GM12891 (cell line): ENCODE measurements at places on chromosomes 1 and 21.

- DNase-seq: no peak
Measured at GRCh38 chr1:95245029-95245428, 11.0 kb downstream of the RWDD3 start.

DNA sequence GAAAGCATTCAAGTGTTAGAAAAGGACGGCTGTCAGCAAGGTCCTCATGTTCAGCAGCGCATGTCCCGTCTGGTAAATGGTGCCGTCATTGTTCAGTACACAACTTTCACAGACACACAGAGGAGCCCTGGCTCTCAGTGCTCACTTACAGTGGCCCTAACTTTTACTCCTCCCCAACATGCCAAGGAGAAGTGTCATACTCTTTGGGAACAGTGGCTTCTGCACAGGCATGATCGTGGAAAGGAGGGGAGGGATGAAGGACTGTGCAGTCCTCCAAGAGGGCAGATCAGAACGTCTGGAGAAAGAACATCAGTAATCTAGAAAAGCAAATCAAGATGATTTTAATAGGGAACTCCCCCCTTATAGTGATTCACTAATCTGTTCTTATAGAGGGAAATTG lies 3.8 kb upstream of the GRHL3 start:
- no peak for DNase-seq

GRCh38 chr1:64038119-64038518 lies 165.3 kb upstream of the UBE2U start:
- no peak for DNase-seq

DNA sequence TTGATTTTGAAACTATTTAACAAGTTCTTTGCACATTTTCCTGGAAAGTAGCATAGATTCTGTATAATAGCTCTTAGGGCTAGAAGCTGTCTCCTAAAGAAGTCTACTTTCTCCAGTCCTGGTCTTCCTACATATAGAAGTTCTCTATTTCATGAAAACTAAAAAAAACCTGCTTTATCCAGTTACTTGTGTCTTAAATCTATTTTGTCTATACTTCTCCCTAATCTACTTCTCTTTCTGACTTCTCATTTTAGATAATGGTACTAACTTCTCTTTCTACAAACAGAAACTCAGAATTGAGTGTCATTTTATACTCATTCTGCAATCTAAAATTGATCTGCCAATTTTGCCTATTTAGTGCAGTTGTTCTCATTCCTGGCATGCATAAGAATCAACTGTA lies 28.7 kb downstream of the PDE4B start:
- DNase-seq: no peak

- DNase-seq: no peak
Measured at GRCh38 chr21:38220270-38220737, 36.5 kb upstream of the KCNJ15 start.

GRCh38 chr1:27388337-27389005 lies 4.0 kb upstream of the GPR3 start:
- DNase-seq: no peak

- DNase-seq: no peak
Measured at GRCh38 chr1:23908453-23909341, 4.5 kb downstream of the CNR2 start.

GRCh38 chr1:24186993-24187790 lies at the start of gene IFNLR1:
IFNLR1 (minus strand) TSS chr1:24187289; CDS start chr1:24187248, 41 bp downstream.
- peak; percentile 84 for DNase-seq

DNA sequence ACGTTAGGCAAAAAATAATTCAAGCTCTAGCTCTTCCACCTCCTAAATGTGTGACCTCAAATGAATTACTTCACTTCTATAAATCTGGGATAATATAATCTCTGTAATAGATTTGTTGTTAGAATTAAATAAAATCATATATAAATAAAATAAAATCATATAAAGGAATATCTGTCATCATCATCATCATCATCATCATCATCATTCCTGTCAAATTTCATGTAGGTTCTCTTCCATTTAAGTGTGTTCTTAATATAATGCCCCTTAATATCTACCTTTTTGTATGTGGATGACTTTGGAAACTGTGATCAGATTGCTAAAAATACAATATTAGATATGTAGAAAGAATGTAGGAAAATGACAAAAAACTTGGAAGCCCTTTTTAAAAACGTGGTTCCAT lies 621.0 kb downstream of the ADGRL2 start:
- no peak for DNase-seq

DNA sequence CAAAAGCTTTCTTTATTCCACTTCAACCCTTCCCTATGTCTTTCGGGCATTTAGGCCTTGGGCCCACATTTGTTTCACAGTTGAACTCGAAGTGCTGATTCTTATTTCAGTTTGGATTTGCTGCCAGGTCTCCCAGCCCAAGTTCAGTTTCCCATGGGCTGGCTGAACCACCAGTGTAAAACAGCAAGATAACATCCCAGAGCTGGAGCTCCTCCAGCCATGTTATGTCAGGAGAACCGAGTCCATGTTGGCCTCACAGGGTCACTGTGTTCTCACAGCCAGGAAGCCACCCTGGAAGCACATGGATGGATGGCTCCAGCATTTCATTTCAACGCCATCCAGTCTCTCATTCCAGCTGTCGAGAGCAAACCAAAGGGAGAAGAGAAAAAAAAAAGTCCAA lies 45.2 kb upstream of the RXRG start:
- DNase-seq: no peak

- no peak for DNase-seq
Measured at GRCh38 chr1:100613817-100614559, 76.0 kb downstream of the GPR88 start.

GRCh38 chr1:66503841-66504470 lies 30.0 kb upstream of the SGIP1 start:
- no peak for DNase-seq

DNA sequence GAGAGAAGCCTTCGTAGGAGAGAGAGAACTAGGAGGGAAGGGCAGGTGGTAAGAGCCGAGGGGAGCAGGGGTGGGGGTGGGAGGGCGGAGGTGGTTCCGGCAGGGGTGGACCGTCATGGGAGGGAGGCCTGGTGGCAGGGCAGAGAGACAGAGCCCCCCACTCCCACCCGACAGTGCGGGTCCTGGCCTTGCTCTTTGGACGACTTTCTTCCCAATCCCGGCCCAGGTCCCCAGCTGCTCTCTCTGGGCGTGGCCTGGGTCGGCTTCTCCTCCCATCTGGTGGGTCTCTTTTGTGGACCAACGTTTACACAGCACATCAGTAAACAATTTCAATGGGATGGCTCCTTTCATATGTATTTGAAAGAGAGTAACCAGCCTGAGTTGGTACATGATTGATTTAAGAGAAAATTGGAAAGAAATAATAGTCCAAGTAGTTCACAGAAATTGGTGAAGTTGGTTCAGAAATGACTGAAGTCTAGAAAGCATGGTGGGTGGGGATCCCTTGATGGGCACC lies 56.9 kb downstream of the LDLRAD2 start:
- no peak for DNase-seq

- no peak for DNase-seq
Measured at GRCh38 chr1:44640200-44640853, 34.0 kb downstream of the TMEM53 start.

- no peak for DNase-seq
Measured at GRCh38 chr1:224489534-224490365, 55.2 kb upstream of the WDR26 start.

DNA sequence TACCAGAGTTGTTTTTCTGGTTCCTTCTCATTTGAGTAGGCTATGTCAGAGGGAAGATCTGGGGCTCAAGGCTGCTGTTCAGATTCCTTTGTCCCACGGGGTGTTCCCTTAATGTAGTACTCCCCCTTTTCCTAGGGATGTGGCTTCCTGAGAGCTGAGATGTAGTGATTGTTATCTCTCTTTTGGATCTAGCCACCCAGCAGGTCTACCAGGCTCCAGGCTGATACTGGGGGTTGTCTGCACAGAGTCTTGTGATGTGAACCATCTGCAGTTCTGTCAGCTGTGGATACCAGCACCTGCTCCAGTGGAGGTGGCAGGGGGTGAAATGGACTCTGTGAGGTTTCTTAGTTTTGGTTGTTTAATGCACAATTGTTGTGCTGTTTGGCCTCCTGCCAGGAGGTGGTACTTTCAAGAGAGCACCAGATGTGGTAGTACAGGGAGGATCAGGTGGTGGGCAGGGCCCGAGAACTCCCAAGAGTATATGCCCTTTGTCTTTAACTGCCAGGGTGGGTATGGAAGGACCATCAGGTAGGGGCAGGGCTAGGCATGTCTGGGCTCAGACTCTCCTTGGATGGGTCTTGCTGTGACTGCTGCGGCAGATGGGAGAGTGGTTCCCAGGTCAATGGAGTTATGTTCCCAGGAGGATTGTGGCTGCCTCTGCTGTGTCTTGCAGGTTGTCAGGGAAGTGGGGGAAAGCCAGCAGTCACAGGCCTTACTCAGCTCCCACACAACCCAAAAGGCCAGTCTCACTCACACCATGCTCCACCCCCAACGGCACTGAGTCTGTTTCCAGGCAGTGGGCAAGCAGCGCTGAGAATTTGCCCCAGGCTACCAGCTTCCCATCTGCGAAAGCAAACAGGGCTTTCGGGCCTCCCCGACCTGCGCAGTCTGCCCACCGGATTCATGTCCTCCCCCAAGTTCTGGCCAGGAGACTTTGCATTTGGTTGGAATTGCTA lies 64.2 kb downstream of the SERINC2 start:
- no peak for DNase-seq

GRCh38 chr1:241096982-241097381 lies 260.0 kb downstream of the RGS7 start:
- DNase-seq: no peak

DNA sequence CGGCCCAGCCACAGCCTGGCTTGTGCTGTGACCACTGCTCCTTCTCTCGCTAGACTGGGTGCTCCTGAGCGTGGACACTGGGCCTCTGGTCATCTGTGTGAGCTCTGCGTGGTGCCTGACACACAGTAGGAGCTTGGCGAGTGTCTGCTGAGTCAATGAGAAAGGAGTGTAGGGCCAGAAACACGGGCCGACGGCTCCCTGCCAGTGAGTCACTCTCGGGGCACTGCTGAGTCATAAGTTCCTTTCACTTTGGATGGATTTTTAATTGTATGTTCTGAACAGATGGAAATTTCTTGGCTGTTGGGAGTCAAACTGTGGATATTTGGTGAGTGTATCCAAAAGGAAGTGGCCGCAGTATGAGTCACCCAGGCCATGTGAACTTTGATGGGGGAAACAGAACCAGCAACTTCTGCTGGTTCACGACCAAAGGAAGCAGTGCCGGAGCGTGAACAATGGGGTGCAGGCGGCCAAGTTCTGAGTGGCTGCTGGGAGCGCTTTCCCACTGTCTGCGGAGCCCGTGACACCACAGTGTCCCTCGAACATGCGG lies 41.0 kb upstream of the COL18A1 start:
- DNase-seq: peak; percentile 64

- no peak for DNase-seq
Measured at GRCh38 chr1:19819701-19820100, 4.6 kb upstream of the RNF186 start.

GRCh38 chr1:52970149-52970548 lies 43.1 kb downstream of the SCP2 start:
- no peak for DNase-seq

GRCh38 chr1:153978274-153978909 lies 918 bp upstream of the JTB start:
- DNase-seq: no peak

GRCh38 chr1:238950784-238951183 lies 435.6 kb upstream of the CHRM3 start:
- no peak for DNase-seq

DNA sequence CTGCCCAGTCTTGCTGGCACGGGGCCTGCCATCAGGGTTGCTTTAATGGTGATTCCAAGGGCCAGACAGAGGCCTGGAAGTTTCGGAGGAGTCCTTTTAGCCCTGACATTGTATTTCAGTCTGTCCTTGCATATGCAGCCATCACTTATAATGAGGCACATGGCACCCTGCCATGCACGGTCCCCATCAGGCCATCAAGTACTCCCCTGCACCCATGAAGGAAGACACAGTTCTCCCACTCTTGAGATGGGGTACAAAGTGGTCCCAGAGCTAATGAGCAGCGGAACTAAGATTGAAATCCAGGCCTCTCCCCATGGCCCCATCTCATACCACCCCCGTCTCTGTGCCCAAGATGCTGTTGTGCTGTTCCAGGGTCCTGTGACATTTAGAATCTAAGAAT lies 596.6 kb downstream of the PTPRU start:
- DNase-seq: no peak

DNA sequence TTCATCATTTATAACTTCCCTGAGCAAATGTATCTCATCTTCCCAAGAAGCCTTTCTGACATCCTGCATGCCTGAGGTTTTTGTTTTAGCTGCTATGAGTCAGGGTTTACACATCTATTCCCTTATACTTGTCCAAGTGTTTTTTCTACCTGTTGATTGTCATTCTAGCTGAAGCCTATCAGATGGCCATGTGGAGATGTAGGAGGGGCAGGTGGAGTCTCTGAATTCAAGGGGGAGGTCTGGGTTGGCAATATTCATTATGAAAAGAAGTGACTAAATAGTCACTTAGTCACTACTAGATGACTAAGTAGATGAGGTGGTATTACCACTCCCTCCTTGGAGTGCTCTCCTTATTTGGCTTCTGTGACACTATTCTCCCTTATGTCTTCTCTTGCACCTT lies 52.4 kb downstream of the XCL1 start:
- no peak for DNase-seq

DNA sequence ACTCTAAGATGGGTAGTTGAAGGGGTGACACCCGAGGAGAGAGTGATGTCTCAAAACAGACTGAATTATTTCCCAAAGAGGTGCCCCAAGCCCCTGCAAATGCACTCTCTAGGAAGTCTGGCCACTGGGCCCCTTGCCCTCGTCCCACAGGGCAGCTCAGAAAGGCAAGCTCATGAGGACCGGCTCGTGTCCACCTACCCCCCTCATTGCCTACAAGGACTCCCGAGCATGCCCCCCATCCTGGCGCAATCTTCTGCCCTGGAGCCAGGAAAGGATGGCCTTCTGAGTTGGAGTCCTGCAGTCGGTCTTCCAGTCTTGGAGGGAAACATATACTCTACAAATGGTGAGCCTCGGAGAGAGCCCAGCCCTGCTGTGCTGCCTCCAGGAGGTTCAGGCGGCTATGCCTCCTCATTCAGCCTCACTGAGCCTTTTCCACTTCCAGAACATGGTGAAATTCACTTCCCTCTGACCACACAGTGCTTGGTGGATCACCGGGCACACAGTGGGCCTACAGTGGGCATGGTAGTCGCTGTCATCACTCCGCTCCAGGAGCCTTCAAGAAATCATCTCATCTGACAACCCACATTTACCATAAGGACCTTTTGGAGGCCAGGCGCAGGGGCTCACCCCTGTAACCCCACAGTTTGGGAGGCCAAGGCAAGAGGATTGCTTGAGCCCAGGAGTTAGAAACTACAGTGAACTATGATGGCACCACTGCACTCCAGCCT lies 5.8 kb upstream of the WNT3A start:
- no peak for DNase-seq

GRCh38 chr1:229349463-229350385 lies 6.9 kb upstream of the CCSAP start:
- DNase-seq: no peak
